Fibroblast of the conjunctiva (primary cell): ENCODE measurements at places on chromosomes 5 and 9.

- no peak for DNase-seq
These were observed 118.1 kb downstream of the NUDT12 start for GRCh38 chr5:103444333-103445038.

DNA sequence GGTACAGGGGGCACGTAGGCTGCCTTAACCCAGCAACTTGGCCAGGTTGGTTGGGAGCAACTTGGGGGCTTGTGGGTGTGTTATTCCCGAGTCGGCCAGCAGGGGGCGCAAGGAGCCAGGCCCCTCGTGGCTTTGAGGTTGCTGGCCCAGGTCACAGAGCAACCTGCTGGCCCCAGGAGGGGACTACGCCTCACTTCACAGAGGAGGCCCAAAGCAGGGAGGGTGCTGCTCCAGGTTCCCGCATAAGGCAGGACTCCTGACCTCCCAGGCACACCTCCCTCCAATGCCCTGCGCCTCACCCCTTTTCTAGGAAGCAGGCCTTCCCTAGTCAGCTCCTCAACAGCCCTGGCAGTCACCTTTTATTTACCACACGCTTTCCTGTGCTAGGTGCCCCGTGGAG, 18.1 kb downstream of the KYAT1 start:
- DNase-seq: peak; percentile 26

DNA sequence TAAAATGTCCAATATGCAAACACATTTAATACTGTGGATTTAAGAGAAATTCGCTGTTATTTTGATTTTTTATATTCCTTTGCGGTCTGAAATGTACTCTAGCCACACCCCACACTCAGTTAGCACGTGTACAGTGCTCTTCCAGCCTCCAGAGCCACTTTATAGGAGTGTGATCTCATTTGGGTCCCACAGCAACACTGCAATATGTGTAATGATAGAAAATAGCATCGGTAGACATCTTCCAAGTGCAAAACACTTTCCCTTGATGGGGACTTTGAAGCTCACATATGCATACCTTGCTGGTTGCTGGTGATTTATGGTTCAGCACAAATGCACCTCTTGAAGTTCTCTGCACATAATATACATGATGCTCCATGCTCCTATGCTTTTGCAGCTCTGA, 148.3 kb downstream of the GAS1 start:
- DNase-seq: no peak

GRCh38 chr9:87959916-87960581, 14.3 kb downstream of the CDK20 start:
- no peak for DNase-seq

DNA sequence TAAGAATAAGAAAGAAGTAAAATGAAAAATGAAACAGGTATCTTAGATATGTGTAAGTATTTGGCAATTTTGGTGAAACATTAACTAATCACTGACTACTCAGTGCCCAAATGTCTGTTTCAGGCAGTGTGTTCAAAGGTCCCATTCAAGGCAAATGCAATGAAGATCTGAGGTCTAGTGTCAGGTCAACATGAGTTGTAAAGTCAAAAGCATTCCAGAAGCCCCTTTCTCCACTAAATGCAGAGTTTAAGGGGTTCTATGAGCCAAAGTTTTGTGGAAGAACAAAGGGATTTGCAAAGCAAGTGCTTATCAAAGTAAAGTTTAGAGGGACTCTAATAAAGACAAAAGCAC, 71.0 kb upstream of the GPBP1 start:
- DNase-seq: no peak

GRCh38 chr5:132747616-132748440, 602 bp downstream of the CCNI2 start:
- DNase-seq: no peak

DNA sequence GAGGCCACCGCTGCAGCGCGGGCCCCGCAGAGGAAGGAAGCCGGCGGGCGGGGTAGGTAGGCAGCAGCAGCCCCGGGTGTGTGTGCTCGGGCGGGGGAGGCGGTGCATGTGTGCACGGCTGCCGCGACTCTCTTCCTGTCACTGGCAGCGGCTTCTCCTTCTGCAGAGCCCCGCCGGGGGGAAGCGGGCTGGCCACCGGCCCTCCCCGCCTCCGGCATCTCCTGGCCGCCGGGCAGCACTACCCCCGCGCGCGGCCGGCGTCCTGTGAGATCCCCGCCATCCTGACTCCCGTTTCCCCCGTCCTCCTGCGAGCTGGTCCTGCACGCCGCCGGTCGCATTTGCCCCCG, 315 bp downstream of the PIK3R1 start:
- no peak for DNase-seq

DNA sequence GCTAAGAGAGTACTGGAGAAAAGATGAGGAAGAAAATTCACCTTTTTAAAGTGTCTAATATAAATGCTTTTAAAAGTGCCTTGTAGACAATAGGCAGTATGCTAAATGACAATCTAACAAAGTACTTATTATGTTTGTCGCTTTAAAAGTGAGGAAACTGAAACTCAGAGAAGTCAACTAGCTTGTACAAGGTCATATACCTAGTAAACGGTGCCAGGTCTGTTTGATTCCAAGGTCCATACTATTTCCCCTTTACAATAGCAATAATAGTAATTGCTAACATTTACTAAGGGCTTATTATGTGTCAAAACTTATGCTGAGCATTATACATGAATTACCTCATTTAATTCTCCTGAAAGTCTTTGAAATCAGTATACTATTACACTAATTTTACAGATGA, 328.6 kb upstream of the SLC24A2 start:
- no peak for DNase-seq

GRCh38 chr5:56917534-56917933, 8.1 kb downstream of the SETD9 start:
- no peak for DNase-seq

DNA sequence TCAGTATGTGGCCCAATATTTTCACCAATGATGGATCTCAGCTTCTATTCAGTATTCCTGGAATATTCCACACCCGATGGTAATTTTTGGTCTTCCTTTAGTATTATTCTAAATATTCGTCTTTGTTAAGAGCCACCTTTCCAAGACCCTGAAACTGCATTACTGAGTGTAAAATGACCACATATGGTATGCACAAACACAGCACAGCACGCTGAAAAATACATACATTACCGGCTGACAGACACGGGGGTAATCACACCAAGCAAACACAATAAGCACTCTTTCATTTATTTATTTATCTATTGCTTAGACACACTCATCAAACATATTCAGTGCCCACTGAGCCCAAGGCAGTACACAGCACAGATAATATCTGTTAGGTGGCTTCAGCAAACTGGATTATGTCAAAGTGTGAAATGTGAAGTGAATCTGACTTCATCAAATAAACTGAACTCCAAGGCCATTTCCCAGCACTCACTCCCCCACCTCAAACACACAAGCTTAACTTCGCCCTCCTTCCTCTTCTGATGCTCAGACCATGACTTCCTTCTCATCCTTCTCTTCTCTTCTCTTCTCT, 1637.8 kb upstream of the C9orf72 start:
- DNase-seq: no peak

DNA sequence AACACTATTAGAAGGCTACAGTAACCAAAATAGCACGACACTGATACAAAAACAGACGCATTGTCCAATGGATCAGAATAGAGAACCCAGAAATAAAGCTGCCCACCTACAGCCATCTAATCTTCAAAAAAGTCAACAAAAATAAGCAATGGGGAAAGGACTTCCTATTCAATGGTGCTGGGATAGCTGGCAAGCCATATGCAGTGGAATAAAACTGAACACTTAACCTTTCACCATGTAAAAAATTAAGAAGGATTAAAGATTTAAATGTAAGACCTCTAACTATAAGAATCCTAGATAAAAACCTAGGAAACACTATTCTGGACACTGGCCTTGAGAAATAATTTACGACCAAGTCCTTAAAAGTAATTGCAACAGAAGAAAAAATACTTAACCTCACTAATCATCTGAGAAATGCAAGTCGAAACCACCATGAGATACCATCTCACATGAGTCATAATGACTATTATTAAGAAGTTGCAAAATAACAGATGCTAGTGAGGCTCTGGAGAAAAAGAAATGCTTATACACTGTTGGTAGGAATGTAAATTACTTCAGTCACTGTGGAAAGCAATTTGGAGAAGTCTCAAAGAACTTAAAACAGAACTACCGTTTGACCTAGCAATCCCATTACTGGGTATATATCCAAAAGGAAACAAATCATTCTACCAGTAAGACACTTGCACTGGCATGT, 203.3 kb upstream of the CDH9 start:
- DNase-seq: peak; percentile 92

GRCh38 chr5:129906177-129906887, 2.1 kb downstream of the CHSY3 start:
- DNase-seq: peak; percentile 21

- DNase-seq: no peak
These were observed 103.3 kb downstream of the CWC27 start for GRCh38 chr5:64872044-64872443.

DNA sequence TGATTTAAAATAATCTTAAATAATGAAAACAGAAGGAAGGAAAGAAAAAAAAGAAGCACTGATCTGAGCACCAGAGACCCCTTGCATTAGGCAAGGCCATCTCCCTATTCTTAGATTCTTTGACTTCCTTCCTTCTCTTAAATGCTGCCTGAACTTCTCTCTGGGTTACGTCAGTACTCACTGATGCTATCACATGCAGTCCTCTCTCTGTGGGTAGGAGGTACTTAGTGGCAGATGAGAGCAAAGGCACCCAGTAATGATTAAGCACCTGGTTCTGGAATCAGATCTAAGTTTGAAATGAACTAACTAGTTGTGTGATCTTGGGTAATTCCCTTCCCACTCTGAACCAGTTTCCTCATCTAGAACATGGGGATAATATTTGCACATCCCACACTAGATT, 110.3 kb upstream of the TBC1D2 start:
- no peak for DNase-seq

DNA sequence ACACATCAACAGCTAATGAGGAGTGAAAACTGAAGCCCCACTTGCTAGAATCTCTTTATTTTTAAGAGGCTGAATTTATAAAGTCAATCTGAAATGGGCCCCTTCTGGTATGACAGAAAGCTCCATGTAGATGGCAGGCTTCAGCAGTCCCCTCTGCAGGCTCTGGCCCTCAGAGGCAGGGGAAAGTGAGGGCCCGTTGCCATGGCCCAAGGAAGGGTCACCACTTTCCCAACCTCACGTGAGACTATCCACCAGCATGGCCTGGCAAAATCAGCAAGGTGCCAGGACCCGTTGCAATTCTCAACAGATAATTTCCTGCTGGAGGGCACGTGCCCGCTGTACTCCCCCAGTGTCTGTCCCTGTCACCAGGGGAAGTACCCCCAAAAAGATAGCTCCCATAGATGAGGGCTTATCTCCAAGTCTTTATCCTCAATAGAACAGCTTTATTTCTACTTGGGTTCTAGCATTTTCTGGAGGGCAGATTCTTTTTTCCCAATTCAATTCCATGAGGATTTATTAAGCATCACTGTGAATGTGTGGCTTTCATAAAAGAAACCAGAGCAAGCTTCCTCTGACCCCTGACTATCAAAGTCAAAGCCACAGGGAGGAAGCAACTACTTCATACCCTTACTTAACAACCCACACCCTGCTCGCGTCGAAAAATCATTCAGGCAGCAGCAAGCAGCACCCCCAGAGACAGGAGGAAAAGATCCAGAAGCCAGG, 85.4 kb upstream of the FSTL4 start:
- DNase-seq: no peak

- DNase-seq: no peak
These were observed 49.2 kb downstream of the CEMIP2 start for GRCh38 chr9:71719088-71719487.

DNA sequence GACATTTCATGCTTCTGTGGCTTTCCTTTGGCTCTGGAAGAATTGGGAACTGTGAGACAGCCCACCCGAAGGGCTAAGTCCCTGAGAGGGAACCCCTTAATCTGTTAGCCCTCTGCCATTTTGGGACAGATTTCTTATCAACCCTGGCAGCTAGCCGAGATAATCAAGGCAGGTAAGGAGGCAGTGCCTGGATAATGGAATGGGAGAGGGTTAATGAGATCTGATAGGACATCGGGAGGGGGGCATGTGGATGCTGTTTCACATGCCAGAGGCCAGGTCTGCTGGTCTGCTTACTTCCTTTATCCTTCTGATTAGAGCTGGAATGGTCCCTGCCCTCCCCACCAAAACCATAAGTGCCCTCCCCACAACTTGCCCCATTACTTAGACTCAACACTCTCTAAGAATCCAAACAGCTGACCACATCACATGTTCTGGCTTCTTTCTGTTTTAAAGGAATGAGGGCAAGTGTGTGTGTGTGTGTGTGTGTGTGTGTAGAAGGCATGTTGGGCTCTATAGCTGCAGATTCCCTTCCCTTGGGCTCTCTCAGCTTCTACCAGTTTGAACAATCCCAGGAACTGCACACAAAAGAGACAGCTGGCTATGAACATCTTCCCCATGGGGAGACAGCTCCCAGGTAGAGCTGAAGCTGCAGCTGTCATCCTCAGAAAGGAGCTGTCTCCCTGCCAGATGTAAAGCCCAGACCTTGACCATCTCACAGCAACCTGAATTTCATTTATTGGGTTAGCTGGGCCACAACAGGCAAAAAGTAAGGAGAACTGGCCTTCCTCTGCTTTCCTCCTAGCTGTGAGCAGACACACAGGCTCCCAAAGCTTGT, 221.3 kb downstream of the PIK3R1 start:
- no peak for DNase-seq

DNA sequence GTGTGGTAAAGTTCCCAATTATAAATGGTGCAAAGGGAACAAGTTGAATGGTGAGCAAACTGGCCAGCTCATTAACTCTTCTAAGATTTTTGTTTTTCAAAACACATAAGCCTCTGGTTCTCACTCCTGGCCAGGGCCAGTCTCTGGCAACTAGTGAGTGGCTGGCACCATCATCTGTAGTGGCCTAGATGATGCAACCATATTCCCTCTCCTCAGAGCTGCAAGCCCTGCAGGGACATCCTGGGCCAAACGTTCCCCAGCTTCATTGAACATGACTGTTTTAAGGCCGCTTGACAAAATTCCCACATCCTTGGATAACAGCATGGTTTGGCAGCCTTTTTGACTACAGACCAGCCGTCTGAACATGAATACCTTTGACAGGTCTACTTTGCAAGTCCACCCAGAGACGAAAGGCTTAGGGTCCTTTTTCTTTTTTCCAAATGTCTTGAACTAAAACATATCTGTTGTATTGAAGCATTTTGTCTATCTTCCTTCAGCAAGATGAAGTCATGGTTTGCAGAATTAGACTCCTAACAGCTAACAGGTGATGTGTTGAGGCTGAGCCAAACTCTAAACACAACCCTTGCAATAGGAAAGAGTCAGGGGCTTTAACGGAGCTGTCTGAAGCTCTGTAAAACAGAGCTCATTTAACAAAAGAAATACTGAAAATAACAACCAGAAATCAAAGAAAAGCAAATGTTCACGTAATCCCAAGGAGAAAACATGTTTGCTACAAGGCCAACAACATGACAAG, 23.8 kb downstream of the MACROH2A1 start:
- DNase-seq: no peak

DNA sequence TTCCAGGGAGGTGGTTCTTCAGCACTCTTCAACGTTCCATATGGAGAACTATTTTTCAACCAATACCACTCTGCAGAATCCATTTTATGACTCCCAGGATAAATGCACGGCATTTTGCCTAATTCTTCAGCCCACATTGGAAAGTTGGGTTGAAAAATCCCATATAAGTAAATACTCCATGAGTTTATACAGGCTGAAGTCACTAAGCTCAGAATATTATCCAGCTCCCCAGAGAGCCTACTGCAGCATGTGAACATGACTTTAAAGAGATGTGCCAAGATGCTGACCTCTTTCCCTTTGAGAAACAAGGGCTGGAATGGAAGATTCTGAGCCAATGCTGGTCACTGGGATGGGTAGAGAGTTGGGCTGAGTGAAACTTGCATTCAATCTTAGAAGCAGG, 111.9 kb upstream of the SLIT3 start:
- no peak for DNase-seq

- DNase-seq: no peak
These were observed at the start of gene DBH for GRCh38 chr9:133635533-133636531. Gene DBH (plus strand): TSS chr9:133636363. CDS start chr9:133636372, 9 bp downstream.
